RCC 7860 (cell line): ENCODE measurements at places on chromosomes 16 and 17.

GRCh38 chr16:4500272-4500671, 24.1 kb downstream of the HMOX2 start:
- DNase-seq, result peak; percentile 78

GRCh38 chr16:30972872-30973271, 12.1 kb upstream of the HSD3B7 start:
- DNase-seq, result no peak

GRCh38 chr17:64632194-64632593, 29.9 kb downstream of the SMURF2 start:
- peak; percentile 62 for DNase-seq

DNA sequence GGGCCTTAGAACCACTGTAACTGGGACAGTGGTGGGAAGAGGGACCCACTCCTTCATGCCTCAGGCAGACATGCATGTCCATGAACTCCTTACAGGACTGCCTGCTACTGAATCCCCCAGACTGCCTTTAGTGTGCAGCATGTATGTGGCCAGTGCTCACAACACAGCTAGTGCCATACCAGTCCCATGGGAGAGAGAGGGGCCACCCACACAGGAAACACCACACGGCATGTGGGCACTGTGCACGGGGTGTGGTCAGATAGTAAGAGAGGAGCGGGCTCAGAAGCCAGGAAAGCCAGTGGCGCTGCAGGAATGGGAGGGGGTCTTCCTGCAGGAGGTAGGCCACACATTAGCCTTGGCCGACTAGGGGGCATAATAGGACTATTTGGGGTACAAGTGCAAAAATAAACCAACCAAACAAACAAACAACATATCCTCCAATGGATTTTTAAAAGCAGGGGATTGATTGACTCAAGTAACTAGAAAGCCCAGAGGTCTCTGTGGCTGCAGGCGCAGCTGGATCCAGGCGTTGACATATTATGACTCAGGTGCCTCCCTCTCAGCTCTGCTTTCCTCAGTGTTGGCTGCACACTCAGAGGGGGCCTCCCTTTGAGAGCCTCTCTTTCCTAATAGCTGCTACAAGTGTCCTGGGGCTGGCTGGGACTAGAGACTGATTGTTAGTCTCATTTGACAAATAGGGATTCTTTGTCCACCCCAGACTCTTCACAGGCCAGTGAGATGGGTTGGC, 104.4 kb downstream of the AMFR start:
- no peak for DNase-seq

GRCh38 chr16:11978080-11978479, 1.5 kb downstream of the SNX29 start:
- DNase-seq, result no peak

GRCh38 chr16:47503936-47504335, 42.8 kb downstream of the PHKB start:
- DNase-seq, result peak; percentile 43

DNA sequence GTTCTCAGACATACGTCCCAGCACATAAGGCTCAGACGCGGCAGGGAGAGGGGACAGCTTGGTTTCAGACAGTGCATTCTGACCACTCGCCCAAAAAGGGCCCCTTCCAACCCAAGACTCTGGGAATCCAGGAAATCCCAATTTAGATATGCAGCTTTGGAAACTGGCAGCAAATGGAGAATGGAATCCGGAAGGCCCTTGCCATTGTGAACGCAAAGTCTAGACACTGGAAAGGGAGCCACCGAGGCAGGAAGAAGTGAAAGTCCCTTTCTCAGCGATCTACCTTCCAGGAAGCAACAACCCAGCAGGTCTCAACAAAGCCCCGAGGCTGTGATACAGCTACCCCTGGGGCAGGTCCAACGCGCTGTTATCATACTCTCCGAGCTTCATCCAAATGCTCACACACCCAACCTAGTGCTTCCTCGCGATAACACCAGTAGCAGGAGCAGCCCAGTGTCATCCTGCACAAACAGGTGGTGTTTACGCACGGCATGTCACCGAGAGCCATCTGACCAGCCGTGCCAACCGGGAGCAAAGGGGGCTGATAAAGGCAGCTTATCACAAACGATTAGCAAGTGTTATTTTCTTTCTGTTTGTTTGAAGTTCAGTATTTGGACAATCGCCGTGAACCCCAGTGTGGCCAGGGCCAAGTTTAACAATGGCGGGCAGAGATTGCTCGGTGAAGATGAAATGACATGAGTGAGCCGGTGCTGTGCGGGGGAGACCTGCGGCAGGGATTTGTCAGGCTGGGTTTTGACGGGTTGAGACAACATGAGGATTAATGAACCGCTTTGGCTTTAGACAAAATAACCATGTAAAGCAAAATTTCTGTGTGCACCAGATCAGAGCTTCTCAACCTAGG, 240.6 kb downstream of the FOXL1 start:
- DNase-seq, result no peak

GRCh38 chr17:78049609-78050008, 78.9 kb downstream of the TMC6 start:
- DNase-seq, result no peak

DNA sequence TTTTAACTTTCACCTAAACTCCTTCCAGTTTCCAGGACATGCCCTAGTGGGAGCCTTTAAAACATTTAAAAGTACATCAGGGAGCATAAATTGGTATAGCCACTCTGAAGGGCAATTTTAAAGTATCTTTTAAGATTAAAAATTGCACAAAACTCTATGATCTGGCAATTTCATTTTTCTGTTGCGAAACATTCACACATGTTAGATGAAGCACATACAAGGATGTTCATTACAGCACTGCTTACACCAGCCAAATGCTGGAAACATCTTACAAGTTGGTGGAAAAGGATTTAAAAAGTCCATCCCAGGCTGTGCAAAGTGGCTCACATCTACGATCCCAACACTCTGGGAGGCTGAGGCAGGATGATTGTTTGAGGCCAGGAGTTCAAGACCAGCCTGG, 26.4 kb upstream of the LONP2 start:
- no peak for DNase-seq

- DNase-seq, result no peak
These were observed 208.5 kb downstream of the STX8 start for GRCh38 chr17:9367156-9367555.
